Epithelial cell of umbilical artery (primary cell): ENCODE measurements at places on chromosomes 16 and 17. TPM values are rescaled to one million over a fixed set of nuclear protein-coding genes. Genes with fewer than 3 reads are reported as not detected.

Gene MMP2
- total RNA-seq: 144 and 211 TPM in 2 replicates

Gene WNT9B
- not detected in 2 replicates for total RNA-seq

Gene GUCY2D
- total RNA-seq: not detected in 2 replicates

Gene CACNG3
- total RNA-seq: not detected in 2 replicates

Gene SPN
- total RNA-seq: not detected in 2 replicates
